A549 treated with CpdA at 1 μM for 4 hours (cell line): ENCODE measurements at places on chromosomes 2 and 18. TPM values are rescaled to one million over a fixed set of nuclear protein-coding genes. Genes with fewer than 3 reads are reported as not detected.

The ZNF396 gene
- 0.56 to 1.0 TPM (median 0.69 TPM) in 5 replicates for total RNA-seq

The NTSR2 gene
- total RNA-seq: 0.05 TPM in 1 of 5 replicates, not detected in the others

The PLEK gene
- total RNA-seq: 0.01 TPM in 1 of 5 replicates, not detected in the others

The IL18R1 gene
- 0.87 to 1.4 TPM (median 1.1 TPM) in 5 replicates for total RNA-seq

The SGPP2 gene
- 0.16 to 0.26 TPM (median 0.21 TPM) in 5 replicates for total RNA-seq

The C1D gene
- total RNA-seq: 38.9 to 61.6 TPM (median 42.3 TPM) in 5 replicates
